A549 (cell line): ENCODE measurements at places on chromosomes 1 and 21. TPM values are rescaled to one million over a fixed set of nuclear protein-coding genes. Genes with fewer than 3 reads are reported as not detected.

The OR4F16 gene
- polyA plus RNA-seq, result not detected in 3 replicates

DNA sequence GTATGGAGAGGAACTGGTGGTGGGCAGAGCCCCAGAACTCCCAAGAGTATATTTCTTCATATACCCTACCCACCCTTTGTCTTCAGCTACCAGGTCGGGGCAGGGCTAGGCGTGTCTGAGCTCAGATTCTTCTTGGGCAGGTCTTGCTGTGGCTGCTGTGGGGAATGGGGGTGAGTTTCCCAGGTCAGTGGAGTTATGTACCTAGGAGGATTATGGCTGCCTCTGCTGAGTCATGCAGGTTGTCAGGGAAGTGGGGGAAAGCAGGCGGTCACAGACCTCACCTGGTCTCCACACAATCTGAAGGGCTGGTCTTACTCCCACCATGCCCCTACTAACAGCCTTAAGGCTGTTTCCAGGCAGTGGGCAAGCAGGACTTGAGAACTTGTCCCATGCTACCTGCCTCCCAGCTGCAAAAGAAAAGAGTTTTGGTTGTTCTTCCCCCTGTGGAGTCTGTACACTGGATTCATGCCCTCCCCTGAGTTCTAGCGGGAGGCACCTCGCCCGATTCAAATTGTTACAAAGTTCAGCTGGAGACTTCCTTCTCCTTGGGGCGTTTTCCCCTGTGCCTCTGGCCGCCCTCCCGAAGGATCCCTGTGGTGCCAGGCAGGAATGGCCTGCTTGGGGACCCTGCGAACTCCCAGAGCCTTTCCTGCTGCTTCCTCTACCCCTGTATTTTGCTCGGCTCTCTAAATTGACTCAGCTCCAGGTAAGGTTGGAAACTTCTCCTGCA is 58.6 kb downstream of the NPHS2 start:
- DNase-seq, result no peak

DNA sequence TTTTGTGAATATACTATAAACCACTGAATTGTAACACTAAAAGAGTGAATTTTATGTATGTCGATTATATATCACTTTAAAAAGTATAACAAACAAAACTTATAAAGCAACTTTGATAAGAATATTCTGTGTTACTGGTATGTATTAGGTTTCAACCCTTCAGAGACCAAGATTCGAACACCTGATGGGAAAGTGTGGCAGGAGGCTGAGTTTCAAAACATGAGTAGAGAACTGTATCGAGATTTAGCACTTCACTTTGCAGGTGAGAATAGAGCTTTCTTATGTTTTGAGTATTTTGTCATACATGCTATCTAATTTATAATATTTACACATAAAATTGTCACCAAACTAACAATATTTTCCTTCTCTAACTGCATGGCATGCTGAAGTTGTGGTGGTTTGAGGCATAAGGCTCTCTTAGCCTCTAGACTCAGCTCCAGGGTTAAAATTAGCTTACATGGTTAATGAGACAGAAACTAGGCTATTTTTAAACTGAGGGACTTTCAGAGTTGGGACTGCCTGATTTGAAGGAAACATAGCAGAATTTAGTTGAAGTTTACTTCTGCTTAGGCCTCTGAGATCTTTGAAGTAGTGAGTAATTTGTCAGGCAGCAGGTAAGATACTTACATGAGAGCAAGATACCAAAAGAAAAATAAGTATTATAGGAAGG is 48.6 kb downstream of the CEP350 start:
- no peak for DNase-seq

DNA sequence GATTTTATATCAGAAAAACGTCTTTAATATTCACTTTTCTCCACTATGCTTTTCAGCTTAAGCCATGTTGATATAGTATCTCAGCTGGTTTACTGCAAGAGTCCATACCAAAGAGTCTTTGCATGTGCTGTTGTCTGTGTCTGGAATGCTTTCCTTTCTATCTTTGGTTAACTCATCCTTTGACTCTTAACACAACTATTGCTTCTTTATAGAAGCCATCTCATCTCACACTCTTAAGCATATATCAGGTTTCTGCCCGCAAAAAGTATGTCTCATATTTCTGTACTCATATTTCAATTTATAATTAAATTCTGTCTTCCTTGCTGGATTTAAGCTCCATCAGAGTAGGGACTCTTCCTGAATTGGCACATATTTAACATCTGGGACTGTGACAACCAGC is 220.9 kb upstream of the KCNK2 start:
- no peak for DNase-seq

The CELSR2 gene
- polyA plus RNA-seq, result 5.6 to 5.9 TPM (median 5.6 TPM) in 3 replicates

DNA sequence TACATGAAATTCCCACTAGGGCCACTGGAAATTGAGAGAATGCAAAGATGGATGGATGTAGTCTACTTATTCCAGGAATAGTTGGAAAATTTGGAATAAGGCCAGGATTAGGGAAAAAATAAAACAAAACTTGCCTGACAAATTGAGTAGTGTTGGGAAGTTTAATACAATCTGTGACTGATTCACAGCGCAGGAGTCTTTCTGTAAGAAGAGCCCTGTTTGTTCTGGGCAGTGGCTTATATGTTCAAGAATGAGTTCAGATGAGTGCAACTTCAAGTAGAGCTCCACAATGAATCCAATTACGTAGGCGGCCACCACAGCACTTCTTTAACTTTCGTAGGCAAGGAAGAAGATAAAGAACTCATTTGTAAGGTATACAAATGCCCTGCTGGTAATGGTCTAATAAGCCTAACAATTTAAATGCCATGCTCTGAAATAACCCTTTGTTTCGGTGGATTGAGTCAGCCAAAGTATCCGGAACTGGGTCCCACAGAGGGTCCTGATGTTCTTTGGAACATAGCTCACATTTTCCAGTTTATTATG is 47.1 kb upstream of the KCNE1 start:
- no peak for DNase-seq

GRCh38 chr1:12095452-12096263 is 32.6 kb downstream of the TNFRSF8 start:
- DNase-seq, result peak; percentile 51

DNA sequence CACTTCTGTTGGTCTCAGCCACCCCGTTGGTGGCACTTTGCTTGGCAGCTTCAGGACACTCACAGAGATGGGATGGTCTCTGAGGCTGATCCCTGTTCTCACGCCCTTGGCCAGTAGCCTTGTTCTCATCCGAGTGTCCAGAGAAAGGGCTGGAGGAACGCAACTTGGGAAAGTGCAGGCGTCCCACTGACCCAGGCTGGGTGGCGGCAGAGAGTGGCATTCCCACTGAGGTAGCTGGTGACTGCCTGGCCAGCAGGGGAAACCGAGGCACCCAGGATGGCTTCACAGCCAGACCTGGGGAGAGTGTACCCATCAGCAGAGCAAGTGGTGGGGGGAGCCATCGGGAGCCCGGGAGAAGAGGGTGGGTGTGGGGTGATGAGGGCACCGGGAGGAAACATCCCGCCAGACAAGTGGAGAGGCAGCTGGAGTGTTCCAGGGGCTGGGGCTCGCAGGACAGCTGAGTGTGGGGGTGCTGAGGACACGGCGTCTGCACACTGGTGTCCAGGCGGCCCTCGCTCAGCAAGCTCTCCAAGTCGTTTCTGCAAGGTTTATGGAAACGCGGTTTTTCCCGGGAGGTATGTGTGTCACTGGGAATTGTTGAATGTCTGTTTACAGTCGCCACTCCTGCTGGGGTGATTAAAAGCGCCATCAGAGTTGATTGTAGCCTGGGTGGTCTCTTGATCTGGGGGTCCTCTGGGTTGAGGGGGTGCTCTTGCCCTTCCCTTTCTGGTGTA is 97.8 kb downstream of the SIK1 start:
- DNase-seq, result no peak

- no peak for DNase-seq
Measured at GRCh38 chr1:242205622-242206489, 207.0 kb upstream of the MAP1LC3C start.

- no peak for DNase-seq
Measured at GRCh38 chr1:176391621-176392020, 71.4 kb upstream of the PAPPA2 start.

DNA sequence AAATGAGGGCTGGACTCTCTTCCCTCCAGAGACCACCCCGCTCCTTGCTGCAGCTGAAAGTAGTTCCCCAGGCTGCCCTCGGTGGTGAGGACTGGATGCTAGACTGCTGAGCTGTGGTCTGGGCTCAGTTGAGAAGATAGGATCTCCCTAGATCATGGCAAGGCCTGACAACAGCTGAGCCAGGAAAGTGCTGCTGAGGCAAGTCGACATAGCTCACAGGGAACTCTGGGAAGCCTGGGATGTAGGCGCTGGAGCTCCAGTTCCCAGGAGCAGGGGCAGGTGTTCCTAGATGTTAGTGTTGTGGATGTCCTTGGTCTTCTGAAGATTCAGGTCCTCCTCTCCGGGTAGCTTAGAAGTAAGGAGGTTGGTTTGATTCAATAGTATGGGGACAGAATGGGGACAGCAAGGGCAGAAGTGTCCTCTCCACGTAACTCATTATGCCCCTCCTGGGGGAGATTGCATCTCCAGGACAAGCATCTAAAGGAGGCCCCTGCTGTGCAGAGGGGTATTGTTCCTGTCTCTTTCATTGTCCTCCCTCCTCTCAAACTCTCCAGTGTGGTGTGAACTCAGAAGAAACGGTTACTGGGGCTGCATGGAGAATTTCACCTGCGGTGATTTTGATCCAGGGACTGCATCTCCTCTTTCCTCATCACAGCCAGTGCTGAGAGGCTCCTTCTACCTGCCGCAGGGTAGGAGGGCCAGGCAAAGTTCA is 3.7 kb downstream of the CYB561D1 start:
- no peak for DNase-seq

The B3GALT2 gene
- not detected in 3 replicates for polyA plus RNA-seq

The RBP7 gene
- 3.1 to 3.8 TPM (median 3.5 TPM) in 3 replicates for polyA plus RNA-seq

DNA sequence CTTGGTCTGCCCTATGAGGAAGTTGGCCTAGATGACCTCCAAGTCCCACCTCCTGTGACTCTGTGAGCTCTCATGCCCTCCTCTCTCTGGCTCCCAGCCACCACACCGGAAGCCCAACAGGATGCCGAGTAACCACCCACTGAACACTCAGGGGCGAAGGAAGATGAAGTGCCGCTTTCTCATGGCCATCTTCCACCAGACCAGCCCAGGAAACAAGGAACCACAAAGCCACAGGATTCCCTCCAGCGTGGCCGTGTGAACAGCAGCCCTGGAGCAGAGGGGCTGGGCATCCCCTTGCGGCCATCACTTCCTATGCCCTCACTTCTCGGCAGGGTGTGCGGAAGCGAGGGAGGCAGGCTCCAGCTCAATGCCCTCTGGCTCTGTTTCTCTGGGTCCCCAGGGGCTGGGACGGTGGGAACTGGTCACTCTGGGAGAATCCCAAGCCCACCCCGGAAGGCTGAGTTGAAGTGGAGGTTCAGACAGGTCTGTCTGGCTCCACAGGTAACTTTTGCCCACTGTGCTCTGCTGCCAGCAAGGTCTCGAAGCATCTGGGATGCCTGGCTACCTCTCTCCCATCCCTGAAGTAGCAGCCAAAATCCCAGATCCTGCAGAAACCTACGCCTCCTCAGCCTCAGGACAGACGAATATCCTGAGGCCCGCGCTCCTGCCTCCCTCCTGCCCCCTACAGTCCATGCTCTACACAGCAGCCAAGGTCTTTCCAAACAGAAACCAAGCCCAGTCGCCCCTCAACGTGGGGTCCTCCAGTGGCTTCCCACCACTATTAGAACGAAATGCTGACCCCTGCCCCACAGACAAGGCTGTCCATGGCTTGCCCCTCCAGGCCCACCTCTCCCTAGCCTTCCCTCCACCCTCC is 44.2 kb upstream of the ECE1 start:
- peak; percentile 65 for DNase-seq

DNA sequence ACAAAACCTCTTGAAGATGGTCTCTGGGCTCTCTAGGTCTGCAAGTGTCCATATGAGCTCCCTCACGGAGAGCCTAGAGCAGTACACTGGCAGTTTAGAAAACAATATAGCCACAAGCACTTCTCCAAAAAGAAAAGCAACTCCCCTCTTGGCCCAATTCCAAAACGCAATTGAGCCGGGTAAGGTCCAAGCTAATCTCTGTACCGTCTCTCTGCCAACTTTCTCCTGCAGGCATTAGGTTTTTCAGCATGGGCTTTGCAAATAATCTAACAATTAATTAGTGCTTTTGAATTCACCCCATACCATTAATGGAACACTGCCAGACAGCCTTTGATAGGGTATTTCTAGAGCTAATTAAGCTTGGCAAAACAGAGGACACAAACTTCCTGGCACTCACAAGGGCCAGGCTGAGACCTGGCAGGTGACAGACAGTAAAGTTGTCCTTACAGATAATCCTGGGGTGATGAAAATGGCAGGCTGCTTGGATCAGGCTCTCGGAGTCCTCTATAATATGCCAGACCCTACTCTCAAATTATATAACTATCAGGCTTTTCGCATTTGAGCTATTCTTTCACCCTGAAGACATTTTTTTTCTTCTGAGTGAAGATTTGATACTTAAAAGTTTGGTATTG is 39.8 kb downstream of the TGFBR3 start:
- DNase-seq, result no peak

DNA sequence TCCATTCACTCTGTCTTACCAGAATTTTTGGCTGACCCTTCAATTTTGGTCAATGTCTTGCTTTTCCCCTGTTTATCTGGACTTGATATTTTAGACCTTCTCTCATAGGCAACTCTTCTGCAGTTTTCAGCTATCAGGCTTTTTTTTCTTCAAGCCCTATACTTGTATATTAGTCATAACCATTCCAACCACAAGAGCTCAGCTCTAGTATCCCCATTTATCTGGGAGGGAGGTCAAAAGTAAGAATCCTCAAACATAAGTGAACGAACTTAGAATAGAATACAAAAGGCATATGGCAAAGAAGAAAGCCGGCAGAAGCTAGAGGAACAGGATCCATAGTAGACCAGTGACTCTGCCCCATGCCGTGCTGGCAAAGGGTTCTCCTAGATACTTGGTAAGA is 45.9 kb upstream of the TNFSF4 start:
- DNase-seq, result no peak

DNA sequence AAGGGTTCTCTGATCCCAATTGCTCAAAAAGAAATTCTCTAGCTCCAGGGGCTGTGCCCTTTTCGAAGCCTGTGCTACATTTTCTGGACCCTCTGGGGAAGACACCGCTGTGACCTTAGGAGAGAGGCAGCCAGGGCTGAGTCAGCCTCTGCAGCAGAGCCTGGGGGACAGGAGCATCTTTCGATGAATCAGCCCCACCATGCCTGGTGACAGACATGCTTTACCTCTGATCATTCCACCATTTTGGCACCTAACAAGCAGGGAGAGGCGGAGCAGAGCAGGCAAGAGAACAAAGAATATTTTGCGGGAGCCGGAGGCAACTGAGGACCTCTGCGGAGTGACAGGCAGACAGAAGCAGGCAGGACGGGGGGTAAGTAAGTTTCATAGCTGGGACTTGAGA is 84.9 kb downstream of the VWA5B1 start:
- no peak for DNase-seq

The NPPB gene
- polyA plus RNA-seq, result 0.18 to 0.20 TPM in 2 of 3 replicates, not detected in the other

DNA sequence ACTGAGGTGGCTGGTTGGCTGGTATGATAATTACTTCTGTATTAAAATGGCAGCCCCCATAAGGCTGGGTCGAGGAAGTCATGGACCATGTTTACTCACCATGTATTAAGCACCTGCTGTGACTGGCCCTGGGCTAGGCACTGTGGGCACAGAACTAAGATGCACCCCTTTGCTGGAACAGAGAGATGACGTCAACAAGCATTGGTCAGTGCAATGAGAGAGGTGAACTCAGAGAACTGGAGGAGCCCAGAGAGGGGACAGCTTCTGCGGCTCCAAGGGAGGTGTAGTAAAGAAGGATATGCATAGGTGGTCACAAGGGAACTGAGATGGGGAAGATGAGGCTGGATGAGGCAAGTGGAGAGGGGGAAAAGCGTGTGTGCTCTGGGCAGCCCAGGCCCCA is 88.7 kb downstream of the KAZN start:
- no peak for DNase-seq

- DNase-seq, result no peak
Measured at GRCh38 chr1:1781526-1781903, 3.2 kb upstream of the NADK start.

GRCh38 chr1:154863315-154864174 is 6.5 kb downstream of the KCNN3 start:
- DNase-seq, result peak; percentile 85

GRCh38 chr1:157585984-157586383 is 11.9 kb downstream of the FCRL4 start:
- DNase-seq, result no peak
